ENCODE measurements at places on chromosomes 2 and 18.

DNA sequence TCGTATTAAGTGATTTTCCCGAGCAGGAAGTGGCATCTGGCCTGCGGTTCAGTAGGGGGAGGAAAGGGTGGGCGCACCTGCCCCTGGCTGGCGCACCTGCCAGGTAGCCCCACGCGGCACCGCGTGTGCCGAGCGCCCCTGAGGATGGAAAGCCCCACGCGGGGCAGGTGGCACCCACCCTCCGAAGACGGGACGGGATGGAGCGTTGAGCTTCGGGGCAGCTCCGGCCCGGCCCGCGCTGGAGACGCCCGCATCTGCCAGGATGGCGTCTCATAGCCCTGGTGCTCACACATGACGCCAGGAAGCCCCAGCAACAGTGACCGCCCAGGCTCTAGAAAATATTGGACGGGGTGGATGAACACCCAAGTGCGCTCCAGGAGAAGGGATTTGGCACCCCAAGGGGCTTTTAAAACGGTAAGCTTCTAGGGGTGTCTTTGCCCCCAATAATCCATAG is 2.5 kb upstream of the NFATC1 start:
- DNase-seq: peak; percentile 75

GRCh38 chr2:221758076-221758475 is 186.0 kb upstream of the EPHA4 start:
- no peak for DNase-seq

- no peak for DNase-seq
Observed at GRCh38 chr2:168997794-168998193, 33.3 kb downstream of the ABCB11 start.

GRCh38 chr2:238338710-238339394 is 18.5 kb downstream of the TRAF3IP1 start:
- no peak for DNase-seq

DNA sequence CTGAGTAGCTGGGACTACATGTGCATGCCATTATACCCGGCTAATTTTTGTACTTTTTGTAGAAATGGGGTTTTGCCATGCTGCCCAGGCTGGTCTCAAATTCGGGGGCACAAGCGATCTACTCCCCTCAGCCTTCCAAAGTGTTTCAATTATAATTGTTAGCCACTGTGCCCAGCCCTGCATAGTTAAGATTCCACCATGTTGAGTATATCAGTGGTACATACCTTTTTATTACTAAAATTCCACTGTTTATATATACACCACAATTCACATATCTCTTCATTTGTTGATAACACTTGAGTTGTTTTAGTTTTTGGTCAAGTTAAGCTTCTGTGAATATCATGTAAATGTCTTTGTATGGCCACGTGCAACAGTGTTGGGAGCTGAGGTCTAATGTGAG is 12.8 kb upstream of the FMNL2 start:
- no peak for DNase-seq

- no peak for DNase-seq
Observed at GRCh38 chr2:5921081-5921642, 229.0 kb downstream of the SOX11 start.

GRCh38 chr2:203772456-203773165 is 66.2 kb downstream of the CD28 start:
- DNase-seq: no peak

DNA sequence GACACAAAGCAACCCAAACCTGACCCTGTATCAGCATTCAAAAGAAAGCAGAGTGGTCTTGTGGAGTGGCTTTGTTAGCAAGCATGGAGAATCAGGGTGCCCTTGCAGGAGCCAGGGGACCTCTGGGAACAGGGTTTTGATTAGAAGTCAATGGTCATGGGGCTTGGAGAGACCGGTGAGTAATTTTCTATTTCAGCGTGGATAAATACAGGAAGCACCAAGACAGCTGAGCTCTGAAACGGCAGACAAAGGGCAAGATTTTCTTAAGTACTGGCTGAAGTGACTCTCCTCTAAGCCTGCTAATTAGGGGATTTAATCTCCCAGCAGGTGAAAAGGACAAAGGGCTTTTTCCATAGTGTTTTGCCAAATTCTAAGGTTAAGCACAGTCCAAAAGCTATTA is 78.0 kb upstream of the GAREM1 start:
- no peak for DNase-seq

DNA sequence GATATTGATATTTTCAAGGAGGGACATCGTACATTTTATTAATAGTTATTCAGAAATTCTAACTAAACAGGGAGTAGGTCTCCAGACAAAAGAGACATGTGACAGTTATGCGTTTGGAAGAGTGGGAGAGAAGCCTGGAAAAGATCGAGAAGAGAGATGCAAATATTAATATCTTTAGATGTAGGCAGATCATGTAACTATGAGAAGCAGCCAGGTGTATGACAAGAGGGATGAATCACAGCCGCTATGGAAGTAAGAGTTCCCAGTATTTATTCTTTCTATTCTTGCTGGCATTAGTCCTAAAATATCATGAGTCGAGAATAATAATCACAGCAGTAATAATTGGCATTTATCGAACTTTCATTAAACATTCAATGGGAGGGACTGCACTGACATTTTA is 140.2 kb downstream of the CSRNP3 start:
- DNase-seq: no peak

DNA sequence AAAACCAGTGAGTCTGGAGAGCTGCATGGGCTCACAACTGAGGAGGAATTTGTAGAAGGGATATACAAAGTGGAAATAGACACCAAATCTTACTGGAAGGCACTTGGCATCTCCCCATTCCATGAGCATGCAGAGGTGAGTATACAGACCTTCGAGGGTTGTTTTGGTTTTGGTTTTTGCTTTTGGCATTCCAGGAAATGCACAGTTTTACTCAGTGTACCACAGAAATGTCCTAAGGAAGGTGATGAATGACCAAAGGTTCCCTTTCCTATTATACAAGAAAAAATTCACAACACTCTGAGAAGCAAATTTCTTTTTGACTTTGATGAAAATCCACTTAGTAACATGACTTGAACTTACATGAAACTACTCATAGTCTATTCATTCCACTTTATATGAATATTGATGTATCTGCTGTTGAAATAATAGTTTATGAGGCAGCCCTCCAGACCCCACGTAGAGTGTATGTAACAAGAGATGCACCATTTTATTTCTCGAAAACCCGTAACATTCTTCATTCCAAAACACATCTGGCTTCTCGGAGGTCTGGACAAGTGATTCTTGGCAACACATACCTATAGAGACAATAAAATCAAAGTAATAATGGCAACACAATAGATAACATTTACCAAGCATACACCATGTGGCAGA is 3.6 kb downstream of the TTR start:
- DNase-seq: no peak

DNA sequence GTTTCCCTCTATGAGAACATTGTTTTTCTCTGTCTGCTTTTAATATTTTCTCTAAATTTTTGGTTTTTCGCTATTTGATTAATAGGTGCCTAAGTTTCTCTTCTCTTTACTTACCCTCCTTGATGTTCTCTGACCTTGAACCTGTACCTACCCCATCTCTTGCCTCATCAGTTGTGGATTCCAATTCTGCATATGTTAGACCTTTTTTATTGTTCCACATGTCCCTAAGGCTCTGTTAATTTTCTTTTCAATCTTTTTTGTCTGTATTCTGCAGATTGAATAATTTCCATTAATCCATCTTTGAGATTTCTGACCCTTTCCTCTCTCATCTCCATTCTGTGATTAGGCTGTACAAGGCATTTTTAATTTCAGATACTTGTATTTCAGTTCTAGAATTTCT is 23.1 kb downstream of the RELCH start:
- DNase-seq: no peak
